Thymus (tissue), 14 donors: ENCODE measurements at places on chromosomes 16 and 17.
A peak's percentile ranks its signal among the peaks of the same experiment; 100 is the strongest.

DNA sequence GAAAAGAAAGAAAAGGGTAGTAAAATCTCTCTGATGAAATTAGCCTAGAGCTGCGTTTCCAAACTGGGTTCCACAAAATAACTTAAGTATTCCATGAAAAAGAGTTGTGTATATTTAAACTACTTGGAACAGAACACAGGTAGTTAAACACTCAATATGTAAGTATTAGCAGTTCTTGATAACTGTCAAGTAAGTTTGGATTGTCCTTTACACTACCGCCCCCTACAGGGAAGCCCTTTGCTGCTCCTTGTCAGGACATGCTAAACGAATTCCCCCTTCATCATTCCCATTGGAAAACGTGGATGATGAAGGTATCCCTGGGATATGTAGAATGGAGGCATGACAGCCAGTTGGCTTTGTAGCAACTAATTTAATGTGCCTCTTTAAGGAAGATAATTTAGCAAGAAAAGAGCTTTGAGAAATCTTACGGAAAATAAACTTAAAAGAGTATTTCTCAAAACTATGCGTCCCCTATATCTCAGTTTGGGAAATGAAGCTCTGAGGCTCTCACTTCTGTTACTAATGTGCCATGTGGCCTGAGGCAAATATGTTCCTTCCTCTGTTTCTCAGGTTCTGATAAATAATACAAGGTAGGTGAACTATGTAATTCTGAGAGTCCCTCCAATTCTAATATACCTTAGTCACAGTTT, 18.8 kb downstream of the NCBP3 start:
- H3K4me1 ChIP-seq, result peaks cover 13% of the 10 kb centered on the region
- H3K4me3 ChIP-seq, result no peak overlapping the region
- H3K27ac ChIP-seq, result peak overlapping the region; percentile 13
- H3K27me3 ChIP-seq, result no peaks in the 10 kb centered on the region
- H3K36me3 ChIP-seq, result peaks cover 63% of the 10 kb centered on the region
- peak; percentile 39 for DNase-seq

DNA sequence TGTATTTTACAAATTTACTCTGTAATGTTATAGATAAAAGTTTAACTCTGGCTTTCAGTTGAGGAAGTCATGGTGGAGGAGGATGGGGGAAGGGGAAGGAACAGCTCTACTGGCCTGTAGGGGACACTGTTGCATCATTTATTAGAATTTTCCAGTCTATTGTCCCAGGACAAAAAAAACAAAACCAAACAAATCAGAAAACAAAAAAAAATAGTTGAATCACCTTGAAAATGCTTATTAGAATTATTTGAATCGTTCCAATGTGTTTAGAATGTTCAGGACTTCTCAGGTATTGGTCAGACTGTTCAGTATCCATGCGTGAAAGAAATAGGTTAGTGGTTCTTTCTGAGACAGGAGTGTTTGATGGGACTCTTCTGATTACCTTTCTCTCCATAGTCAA, 242.0 kb downstream of the FTO start:
- no peaks in the 10 kb centered on the region for H3K36me3 ChIP-seq
- no peaks in the 10 kb centered on the region for H3K4me1 ChIP-seq
- peak; percentile 51 for DNase-seq
- no peak overlapping the region for H3K27ac ChIP-seq
- H3K27me3 ChIP-seq, result no peaks in the 10 kb centered on the region

GRCh38 chr16:4081047-4081446, 35.2 kb downstream of the ADCY9 start:
- peaks cover 10% of the 10 kb centered on the region for H3K27me3 ChIP-seq
- H3K4me1 ChIP-seq, result peaks cover 11% of the 10 kb centered on the region
- H3K4me3 ChIP-seq, result no peak overlapping the region
- no peak overlapping the region for H3K27ac ChIP-seq

- peaks cover 6% of the 10 kb centered on the region for H3K4me1 ChIP-seq
- no peaks in the 10 kb centered on the region for H3K36me3 ChIP-seq
- no peak overlapping the region for H3K27ac ChIP-seq
- DNase-seq, result no peak
Measured at GRCh38 chr17:30568117-30568430, 90.9 kb downstream of the GOSR1 start.

DNA sequence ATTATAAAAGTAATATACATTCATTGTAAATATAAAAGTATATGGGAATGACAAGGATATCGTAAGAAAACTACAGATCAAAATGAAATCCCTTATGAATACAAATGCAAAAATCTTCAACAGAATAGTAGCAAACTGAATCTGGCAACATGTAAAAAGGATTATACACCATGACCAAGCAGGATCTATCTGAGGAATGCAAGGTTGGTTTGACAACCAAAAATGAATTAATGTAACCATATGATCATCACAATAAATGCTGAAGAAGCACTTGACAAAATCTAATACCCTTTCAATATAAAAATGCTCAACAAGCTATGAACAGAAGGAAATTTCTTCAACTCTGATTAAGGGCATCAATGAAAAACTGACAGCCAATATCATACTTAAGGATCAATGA, 48.8 kb downstream of the NDEL1 start:
- H3K36me3 ChIP-seq, result peaks cover 25% of the 10 kb centered on the region
- H3K4me1 ChIP-seq, result no peaks in the 10 kb centered on the region
- H3K27ac ChIP-seq, result no peak overlapping the region
- no peaks in the 10 kb centered on the region for H3K27me3 ChIP-seq
- DNase-seq, result no peak
- no peak overlapping the region for H3K4me3 ChIP-seq

GRCh38 chr17:50308666-50309065, 34.4 kb downstream of the TMEM92 start:
- H3K27ac ChIP-seq, result no peak overlapping the region
- H3K27me3 ChIP-seq, result peaks cover 12% of the 10 kb centered on the region
- no peaks in the 10 kb centered on the region for H3K36me3 ChIP-seq
- H3K4me3 ChIP-seq, result no peak overlapping the region
- no peak for DNase-seq

DNA sequence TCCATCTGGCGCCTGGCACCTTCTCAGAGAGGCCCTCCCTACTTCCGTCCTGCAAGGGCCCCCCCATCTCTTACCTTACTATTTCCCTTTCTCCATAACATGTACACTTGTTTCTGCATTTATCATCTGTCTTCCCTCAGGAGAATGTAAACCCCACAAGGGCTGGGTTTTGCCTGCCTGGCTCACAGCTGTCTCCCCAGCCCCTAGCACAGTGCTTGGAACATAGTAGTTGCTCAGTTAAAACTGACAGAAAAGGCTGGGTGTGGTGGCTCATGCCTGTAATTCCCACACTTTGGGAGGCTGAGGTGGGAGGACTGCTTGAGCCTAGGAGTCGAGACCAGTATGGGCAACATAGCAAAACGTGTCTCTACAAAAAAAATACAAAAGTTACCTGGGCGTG, 5.7 kb upstream of the SNN start:
- H3K36me3 ChIP-seq, result no peaks in the 10 kb centered on the region
- no peak for DNase-seq
- H3K27ac ChIP-seq, result no peak overlapping the region
- H3K27me3 ChIP-seq, result no peaks in the 10 kb centered on the region
- peaks cover 37% of the 10 kb centered on the region for H3K4me1 ChIP-seq
- H3K4me3 ChIP-seq, result no peak overlapping the region

DNA sequence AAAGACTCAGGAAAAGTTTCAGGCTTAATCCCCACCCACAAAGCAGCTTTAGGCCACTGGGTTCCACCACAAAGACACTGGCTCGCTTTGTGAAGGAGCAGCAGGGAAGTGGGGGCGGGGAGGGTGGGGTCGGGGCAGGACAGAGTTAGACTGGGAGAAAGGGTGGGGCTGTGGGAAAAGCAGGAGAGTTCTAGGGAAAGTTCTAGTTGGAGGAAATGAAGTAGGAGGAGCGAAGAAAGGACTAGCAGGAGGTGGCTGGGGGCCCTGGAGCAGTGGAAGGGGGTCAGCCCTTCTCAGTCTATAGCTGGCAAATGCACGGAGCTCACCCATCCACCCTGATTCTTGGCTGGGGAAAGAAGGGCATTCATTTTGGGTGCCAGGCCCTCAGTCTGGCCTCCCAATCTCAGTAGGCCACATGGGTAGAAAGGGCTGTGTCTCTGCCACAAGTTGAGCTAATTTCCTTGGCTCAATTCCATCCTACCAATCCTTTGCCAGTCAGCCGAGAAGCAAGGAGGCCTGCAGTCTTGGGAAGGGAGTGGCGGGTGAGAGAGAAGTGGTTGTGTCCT, 4.6 kb downstream of the INPP5K start:
- peaks cover 5% of the 10 kb centered on the region for H3K4me1 ChIP-seq
- no peak overlapping the region for H3K4me3 ChIP-seq
- H3K27me3 ChIP-seq, result no peaks in the 10 kb centered on the region

- H3K27ac ChIP-seq, result no peak overlapping the region
- H3K4me1 ChIP-seq, result peaks cover 37% of the 10 kb centered on the region
- DNase-seq, result no peak
- peak overlapping the region; percentile 52 for H3K4me3 ChIP-seq
- peaks cover 57% of the 10 kb centered on the region for H3K27me3 ChIP-seq
- no peaks in the 10 kb centered on the region for H3K36me3 ChIP-seq
Measured at GRCh38 chr17:72590882-72591281, 470.1 kb downstream of the SOX9 start.

GRCh38 chr16:5944971-5945370, 847.4 kb upstream of the EEF2KMT start:
- H3K4me1 ChIP-seq, result no peaks in the 10 kb centered on the region
- DNase-seq, result no peak
- no peak overlapping the region for H3K27ac ChIP-seq

DNA sequence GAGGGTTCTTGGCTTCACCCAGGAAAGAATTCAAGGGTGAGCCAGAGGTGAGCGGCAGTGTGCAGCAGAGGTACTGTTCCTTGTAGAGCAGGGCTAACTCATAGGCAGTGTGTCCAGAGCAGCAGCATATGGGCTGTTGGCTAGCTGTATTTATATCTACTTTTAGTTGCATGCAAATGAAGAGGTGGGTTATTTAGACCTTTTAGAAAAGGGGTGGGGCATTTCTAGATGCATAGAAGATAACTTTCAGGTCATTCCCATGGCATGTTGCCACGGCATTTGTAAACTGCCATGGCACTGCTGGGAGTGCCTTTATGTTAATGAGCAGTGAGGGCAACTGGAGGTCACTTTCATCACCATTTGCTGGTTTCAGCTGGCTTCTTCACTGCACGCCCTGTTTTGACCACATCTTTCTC, 141.0 kb downstream of the STX8 start:
- H3K4me3 ChIP-seq, result no peak overlapping the region
- H3K27me3 ChIP-seq, result no peaks in the 10 kb centered on the region
- H3K36me3 ChIP-seq, result no peaks in the 10 kb centered on the region
- no peak overlapping the region for H3K27ac ChIP-seq
- no peak for DNase-seq

GRCh38 chr17:77736721-77737120, 221.8 kb upstream of the TNRC6C start:
- H3K27ac ChIP-seq, result no peak overlapping the region
- peaks cover 45% of the 10 kb centered on the region for H3K27me3 ChIP-seq
- H3K36me3 ChIP-seq, result no peaks in the 10 kb centered on the region
- no peak overlapping the region for H3K4me3 ChIP-seq
- no peak for DNase-seq
- peaks cover 15% of the 10 kb centered on the region for H3K4me1 ChIP-seq

GRCh38 chr17:48856122-48856821, 25.4 kb downstream of the CALCOCO2 start:
- H3K36me3 ChIP-seq, result peaks cover 38% of the 10 kb centered on the region
- H3K27me3 ChIP-seq, result no peaks in the 10 kb centered on the region
- DNase-seq, result no peak
- no peak overlapping the region for H3K4me3 ChIP-seq
- H3K27ac ChIP-seq, result peak overlapping the region; percentile 7

- no peak overlapping the region for H3K27ac ChIP-seq
- no peak for DNase-seq
- H3K36me3 ChIP-seq, result no peaks in the 10 kb centered on the region
- H3K4me3 ChIP-seq, result no peak overlapping the region
- H3K27me3 ChIP-seq, result no peaks in the 10 kb centered on the region
Measured at GRCh38 chr17:21152731-21153130, 26.0 kb downstream of the DHRS7B start.

DNA sequence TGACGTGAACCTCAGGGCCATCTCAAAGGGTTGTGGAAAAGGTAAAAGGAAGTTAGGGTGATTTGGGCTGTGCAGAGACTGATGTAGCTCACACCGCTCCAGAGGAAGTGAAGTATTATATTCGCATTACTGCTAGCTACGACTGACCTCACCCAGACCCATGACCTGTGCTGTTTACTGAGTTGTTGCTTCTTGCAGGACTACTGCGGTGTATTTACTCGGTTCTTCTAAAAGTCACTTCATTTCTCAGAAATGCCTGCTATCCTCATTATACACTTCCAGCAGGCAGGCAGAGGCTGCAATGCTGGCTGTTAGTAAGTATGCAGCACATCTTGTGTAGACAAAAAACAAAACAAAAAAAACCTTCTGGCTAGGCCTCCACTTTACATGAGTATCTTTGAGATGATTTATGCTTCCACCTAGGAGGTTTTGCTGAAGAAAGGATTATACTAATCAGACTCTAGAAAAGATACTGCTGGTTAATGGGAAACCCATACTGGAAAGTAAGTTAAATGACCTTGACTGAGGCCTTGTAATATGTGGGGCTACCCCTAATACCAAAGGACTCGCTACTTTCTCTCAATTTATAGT, 76.0 kb downstream of the CREBBP start:
- peaks cover 21% of the 10 kb centered on the region for H3K36me3 ChIP-seq
- H3K4me3 ChIP-seq, result no peak overlapping the region
- DNase-seq, result no peak

DNA sequence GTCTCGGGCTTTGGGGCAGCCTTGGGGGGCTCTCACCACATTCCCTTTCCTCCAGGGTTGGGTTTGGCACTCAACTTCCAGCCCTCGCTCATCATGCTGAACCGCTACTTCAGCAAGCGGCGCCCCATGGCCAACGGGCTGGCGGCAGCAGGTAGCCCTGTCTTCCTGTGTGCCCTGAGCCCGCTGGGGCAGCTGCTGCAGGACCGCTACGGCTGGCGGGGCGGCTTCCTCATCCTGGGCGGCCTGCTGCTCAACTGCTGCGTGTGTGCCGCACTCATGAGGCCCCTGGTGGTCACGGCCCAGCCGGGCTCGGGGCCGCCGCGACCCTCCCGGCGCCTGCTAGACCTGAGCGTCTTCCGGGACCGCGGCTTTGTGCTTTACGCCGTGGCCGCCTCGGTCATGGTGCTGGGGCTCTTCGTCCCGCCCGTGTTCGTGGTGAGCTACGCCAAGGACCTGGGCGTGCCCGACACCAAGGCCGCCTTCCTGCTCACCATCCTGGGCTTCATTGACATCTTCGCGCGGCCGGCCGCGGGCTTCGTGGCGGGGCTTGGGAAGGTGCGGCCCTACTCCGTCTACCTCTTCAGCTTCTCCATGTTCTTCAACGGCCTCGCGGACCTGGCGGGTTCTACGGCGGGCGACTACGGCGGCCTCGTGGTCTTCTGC, 8.4 kb downstream of the SLC16A3 start:
- H3K27ac ChIP-seq, result no peak overlapping the region
- no peak overlapping the region for H3K4me3 ChIP-seq
- peaks cover 58% of the 10 kb centered on the region for H3K4me1 ChIP-seq
- H3K27me3 ChIP-seq, result no peaks in the 10 kb centered on the region
- H3K36me3 ChIP-seq, result peaks cover 16% of the 10 kb centered on the region

DNA sequence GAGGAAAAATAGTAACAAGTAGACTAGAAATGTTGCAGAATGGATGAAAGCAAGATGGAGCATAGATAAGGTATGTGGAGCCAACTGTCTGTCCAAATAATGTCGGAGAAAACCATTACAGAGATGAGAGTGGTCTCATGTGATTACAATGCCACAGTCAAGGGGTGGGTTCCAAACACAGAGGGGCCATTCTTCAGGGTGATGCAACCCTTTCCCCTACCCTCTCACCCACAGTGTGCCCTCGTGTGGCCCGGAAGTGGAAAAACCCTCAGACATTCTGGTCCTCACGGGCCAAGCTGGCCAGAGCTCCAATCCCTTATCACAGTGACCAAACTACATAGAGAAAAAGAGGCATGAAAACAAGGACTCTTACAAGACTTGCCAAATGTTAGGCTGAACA, 17.7 kb upstream of the HS3ST3A1 start:
- no peak overlapping the region for H3K4me3 ChIP-seq
- H3K27me3 ChIP-seq, result no peaks in the 10 kb centered on the region
- H3K36me3 ChIP-seq, result no peaks in the 10 kb centered on the region
- H3K27ac ChIP-seq, result no peak overlapping the region
